ENCODE measurements at places on chromosomes 7 and 10.
A peak's percentile ranks its signal among the peaks of the same experiment; 100 is the strongest.

DNA sequence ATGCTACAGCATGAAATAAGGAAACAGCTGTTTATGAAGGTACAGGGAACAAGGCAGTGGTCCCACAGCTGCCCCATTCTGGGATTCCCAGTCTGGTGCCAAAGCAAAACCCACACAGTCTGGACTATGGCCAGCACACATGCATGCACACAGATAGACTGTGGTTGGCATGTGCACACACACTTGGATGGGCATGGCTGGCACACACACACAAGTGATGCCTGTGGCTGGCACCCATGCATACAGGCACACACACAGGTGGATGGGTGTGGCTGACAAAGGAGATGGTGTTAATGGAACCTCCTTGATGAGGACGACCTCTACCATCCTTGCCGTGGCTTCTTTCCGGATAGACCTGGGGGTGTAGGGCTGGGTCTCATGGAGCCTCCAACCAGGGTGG is 114.0 kb upstream of the LYZL2 start:
- no peak for DNase-seq

- DNase-seq = no peak
Observed at GRCh38 chr10:71537125-71537524, 140.4 kb downstream of the CDH23 start.

GRCh38 chr7:107860981-107861652 is 29.9 kb upstream of the DLD start:
- DNase-seq = no peak

- no peak for DNase-seq
Observed at GRCh38 chr10:125744909-125745308, 25.4 kb downstream of the EDRF1 start.

GRCh38 chr7:16417906-16418305 is 3.4 kb downstream of the CRPPA start:
- DNase-seq = peak; percentile 6

- no peak for DNase-seq
Observed at GRCh38 chr10:31959461-31960173, 31.0 kb upstream of the ARHGAP12 start.

GRCh38 chr7:5284304-5285281 is 1.9 kb downstream of the SLC29A4 start:
- no peak for DNase-seq

DNA sequence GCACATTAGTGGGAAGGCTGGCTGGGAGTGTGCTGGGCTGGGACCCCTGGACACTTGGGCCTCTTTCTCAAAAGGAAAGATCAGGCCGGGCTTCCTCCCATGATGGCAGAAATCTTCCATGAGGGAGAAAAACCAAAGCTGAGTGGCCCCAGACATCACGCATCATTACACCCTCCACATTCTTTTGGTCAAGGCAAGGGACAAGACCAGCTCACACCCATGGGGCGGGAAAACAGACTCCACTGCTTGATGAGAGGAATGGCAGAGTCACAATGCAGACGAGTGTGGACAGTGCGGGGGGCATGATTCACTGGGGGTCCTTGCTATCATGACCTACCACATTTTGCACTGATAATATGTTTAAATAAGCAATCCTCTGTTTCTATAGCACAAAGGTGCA is 73.3 kb downstream of the CREB3L2 start:
- DNase-seq = no peak

DNA sequence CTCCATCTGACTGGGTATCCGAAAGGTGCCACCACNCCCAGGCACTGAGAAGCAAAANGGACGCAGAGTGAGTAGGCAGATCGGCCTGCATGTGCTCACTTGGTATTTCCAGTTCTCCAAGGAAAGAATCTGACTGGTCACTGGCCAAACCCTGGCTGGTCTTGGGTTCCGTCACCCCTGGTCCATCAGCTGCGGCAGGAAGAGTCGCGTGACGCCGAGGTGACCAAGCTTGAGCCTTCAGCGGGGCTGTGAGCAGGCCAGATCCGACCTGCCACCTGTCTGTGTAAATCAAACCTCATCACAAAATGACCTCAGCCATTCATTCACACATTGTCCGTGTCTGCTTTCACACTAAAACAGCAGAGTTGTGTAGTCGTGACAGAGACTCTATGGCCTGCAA is 28.8 kb upstream of the CHST15 start:
- DNase-seq = no peak

GRCh38 chr7:151808400-151809145 is 68.3 kb downstream of the PRKAG2 start:
- no peak for DNase-seq

DNA sequence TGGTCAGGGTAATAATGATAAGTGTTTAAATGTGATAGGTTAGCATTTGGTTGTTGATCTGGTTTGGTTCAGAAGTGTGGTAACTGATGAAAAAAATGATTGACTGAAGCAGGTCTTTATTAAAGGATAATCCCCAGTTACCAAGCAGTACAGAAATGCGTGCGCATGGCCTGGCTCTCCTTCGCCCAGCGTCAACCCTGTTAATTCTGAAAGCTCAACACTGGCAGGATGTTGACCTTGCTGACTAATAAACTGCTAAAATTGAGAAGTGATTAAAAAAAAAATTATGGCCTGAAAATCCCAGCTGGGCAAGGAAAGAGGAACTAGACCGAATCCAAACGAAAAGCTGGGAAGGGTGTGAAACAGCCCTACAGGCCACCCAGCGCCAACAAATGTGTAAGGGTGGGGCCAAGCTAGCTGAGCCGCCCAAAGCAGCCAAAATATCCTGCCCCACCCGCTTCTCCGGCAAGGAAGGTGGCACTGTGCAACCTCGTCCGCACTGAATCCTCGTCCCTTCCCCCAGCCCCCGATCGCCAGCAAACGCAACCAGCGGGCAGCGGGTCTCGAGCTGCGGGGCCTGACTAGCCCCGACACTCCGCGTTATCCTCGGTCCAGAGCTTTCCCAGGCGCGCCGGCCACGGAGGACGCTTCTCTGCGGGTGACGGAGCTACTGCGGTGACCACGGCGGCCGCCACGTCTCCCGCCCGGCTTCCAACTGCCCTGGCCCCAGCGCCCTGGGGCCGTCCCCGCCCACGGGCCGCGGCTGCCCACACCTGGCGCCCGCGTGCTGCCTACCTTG is 561 bp downstream of the SHTN1 start:
- no peak for DNase-seq

- no peak for DNase-seq
Observed at GRCh38 chr7:28095231-28095630, 85.4 kb downstream of the JAZF1 start.

- DNase-seq = peak; percentile 32
Observed at GRCh38 chr10:73855413-73855812, 18.9 kb downstream of the CAMK2G start.

- no peak for DNase-seq
Observed at GRCh38 chr7:1140476-1141104, 19.4 kb downstream of the ZFAND2A start.

GRCh38 chr7:34354899-34355298 is 303.1 kb upstream of the NPSR1 start:
- DNase-seq = no peak

DNA sequence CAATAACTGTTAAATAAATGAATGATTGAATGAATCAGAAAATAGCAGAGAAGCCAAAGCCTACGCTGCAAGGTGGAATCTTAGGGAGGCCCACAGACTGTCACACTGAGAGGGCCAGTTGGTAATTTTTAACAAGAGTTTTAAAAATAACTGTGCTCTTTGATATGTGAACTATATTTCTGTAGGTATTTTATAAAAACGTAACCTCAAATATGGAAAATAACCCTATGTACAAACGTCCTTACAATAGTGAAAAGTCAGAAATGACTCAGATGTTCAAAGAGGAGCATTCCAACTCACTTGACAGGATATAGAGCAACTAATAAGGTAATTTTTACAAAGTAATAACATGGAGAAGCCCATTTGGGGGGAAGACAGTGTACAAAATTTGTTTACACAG is 18.9 kb upstream of the TMEM273 start:
- no peak for DNase-seq

DNA sequence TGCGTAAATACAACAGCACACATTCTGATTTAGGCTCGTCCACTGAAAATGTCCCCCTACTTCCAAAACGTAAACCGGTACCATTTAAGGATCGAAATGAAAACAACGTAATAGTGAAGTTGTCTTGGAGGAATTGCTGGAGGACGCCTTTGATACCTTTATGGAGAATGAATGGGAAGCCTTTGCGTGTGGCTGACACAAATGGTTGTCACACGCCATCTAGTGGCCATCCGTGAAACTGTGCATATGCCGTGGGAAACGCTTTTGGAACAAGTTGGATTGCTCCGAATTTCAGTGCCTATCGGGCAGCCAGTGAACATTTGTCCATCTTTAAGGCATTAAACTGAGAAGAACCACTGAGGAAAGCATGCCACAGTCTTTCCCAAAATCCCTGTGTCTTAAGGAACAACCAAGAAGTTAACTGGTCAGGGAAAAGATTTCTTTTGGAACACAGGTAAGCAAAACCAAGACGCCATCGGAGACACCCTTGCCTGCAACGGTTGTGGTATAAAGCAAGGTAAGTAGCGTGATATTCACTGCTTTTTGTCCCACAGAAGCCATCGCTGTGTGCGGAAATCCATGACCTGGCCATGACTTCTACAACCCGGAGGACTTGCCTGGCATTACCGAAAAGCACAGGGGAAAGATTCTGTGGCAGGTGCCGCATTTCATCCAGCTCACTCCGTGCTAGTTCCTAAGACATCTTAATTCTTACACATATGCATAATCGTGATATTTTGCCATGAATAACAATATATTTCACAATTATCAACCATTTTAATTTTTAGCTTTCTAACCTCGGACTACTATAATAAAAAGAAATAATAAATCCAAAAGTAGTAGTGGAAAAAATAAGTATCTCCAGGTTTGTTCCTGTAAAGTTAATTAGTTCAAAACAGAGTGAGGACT is 100.6 kb downstream of the FAM204A start:
- peak; percentile 65 for DNase-seq

DNA sequence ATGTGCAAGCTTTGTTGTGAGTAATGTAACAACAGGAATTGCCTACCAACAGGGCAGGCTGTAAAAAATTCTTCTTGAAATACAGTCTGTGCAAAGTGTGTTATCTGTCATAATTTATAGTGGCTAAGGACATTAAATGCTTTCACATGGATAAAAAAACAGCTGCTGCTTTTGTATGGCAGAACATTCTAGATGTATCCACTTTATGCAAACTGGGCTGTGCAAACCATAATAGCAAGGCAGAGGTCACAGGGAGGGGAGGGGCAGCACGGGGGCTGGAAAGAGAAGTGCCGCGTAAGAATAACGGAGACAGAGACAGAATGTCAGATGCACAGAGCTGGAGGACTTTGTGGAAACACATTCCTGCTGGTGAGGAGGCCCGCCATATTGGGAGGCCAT is 86.1 kb downstream of the VOPP1 start:
- no peak for DNase-seq

GRCh38 chr7:55438757-55439525 is 73.8 kb downstream of the LANCL2 start:
- no peak for DNase-seq

- no peak for DNase-seq
Observed at GRCh38 chr10:44047361-44047760, 337.5 kb downstream of the CXCL12 start.

GRCh38 chr7:115106316-115106715 is 184.4 kb downstream of the MDFIC start:
- DNase-seq = no peak

DNA sequence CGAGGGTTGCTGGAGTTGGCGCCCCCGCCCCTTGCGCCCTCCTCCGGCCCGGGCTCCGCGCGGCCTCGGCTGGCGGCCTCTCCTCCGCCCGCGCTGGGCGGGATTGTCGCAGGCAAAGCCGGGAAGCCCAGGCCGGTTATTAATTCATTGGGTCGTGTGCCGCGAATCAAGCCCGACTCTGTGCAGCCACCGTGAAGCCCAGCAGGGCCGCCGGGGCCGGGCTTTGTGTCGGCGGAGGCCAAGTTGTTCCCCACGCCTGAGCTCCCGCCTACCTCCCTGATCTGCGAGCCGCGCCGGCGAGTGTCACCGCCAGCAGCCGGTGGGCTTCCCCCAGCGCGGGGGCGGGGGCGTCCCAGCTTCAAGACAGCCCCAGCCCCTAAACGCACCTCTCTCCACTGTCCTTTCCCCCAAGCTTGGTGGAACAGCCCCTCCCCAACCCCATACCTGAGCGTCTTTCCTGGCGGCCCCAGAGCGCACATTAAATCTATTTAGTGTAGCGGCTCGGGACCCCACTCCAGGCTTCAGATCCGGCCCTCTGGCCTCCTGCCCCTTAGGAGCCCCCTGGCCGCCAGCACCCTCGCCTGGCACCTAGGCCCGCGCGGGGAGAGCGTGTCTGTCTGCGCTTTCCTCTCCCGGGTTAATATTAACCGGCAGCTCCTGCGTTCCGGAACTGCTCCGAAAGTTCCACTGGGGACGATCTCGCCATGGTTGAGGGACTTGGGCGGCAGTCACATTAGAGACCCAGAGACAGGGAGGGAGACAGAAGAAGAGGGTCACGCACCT is 3.5 kb downstream of the SHH start:
- DNase-seq = no peak

DNA sequence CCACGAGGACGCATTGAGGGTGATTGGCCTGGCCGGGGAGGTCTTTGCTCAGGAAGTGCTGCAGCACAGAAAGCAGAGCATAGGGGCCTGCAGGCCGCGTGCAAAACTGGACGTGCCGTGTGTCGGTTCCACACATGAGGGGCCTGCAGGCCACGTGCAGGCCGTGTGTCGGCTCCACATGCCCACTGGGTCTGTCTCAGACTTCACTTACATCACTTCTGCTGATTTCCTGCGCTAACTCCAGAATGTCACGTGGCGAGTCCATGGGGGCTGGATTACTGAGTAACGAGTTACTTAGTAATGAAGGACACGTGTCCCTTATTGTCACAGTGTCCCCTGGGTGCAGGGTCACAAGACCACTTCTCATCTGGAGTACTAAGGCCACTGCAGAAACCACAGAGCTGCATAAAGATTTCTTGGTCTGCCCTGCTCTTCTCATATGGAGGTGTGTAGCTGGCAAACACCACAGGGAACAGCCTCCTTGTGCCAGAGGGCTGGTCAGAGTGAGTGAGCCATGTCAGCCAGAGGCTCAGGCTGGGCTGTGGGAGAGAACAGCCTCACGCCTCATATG is 60.8 kb downstream of the GDI2 start:
- no peak for DNase-seq

DNA sequence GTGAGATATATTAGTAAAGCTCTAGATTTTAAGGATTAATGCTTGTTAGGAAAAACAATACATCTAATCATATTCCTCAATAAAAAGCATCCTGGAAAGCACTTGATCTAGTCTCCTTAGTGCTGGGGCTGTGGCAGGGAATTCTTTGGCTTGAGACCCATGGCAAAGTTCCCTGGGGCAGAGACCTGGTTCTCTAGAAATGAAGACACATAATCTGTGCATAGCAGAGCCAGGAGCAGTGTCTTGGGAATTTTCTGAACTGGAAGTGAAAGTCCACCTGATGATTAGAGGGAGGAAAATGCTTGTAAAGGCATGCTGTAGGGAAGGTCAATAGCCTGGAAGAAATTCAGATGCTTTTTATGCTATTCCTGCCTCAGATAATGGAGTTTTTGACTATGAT is 247.4 kb downstream of the CDK14 start:
- DNase-seq = no peak

DNA sequence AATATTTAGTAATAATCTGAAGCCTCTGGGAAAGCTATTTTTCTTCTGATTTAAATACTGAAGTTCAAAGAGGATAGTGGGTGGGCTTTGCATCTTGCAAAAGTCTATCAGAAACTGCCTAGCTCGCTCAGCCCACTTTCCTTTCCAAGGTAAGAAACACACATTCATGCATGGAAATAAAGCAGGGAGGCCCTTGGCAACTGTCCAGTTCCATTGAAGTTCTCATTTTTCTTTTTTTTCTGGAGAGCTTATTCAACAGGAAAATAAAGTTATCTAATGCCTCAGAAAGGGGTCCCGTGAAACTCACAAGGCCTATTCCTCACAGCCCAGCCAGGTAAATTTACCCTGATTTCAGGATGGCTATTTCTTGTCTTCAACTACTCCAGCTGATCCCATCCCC is 654.9 kb downstream of the KCNMA1 start:
- DNase-seq = no peak
